Cortex of kidney (tissue), 1 donor: ENCODE measurements at places on chromosomes 6 and 20.

DNA sequence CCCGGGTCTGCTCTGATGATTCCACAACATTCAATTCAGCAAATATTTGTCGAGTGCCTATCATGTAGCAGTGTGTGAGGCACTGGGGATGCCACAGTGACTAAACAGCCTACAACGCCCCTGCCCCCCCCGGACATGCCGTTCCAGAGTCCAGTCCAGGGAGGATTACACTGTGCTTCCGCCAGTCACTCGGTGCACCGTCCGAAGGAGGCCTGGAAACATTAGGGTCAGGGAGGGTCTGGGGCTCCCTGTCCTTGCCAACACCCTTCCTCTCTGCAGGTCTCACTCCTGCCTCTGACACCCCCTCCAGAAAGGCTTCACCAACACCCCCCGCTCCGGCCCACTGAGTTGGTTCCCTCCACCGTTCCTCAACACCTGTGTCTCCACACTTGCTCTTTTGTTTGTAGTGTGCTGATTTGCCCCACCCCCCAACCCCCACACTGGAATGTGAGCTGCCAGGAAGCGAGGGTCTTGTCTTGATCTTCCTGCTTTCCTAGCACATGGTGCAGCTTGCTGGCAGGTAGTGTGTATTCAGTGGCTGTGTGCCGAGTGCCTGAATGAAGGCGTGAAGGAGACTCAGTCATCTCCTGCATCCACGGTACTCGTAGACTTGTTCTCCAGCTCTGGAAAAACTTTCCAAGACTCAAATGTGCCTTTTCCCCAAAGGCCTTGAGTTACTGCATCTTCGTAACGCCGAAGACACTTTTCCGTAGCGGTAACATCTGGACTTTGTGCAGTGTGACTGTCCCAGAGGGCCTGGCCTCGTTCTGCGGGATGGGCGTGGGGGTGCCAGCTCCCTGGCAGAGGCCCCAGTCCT is 150.4 kb downstream of the ZDHHC14 start:
- DNase-seq = no peak

GRCh38 chr6:130981409-130981808 is 81.6 kb downstream of the EPB41L2 start:
- DNase-seq = no peak

DNA sequence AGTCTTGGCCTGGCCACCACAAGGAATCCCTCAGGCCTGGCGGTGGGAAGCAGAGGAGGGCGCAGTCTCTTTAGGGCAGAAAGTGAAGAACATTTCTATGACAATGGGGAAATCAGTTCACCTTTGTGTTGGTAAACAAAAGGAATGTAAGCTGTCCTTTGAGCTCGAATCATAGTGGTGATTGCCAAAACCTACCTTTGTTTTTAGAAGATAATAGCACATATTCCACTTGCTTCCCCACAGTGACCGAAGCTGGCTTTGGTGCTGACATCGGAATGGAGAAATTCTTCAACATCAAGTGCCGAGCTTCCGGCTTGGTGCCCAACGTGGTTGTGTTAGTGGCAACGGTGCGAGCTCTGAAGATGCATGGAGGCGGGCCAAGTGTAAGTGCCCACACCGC is 144.1 kb downstream of the MTHFD1L start:
- DNase-seq = no peak

DNA sequence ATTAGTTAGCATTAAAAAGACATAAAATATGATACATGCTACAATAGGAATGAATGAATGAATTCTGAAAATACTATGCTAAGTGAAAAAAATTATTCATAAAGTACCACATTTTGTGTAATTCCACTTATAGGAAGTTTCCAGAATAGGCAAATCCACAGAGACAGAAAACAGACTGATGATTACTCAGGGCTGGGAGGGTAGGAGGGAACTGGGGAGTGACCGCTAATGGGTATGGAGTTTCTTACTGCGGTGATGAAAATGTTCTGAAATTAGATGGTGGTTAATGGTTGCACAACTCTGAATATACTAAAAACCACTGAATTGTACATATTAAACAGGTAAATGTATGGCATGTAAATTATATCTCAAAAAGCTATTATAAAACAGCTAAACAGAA is 22.6 kb downstream of the FERMT1 start:
- DNase-seq = no peak

DNA sequence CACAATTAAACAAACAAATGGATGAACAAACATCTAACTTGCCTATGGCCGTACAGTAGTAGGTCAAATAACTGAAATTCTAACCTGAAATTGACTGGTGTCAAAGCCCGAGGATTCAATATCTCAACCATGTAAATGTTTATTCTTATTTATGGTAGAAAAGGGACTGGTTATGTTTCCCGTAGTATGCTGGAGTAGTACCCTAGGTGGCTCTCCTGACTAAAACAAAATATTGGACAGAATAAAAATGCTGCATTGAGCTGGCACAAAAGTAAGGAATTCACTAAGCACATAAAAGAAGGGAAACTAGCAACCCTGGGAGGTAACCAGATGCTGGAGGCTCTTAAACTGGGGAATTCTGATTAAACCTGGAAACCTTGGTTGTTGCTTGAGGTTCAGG is 117.1 kb upstream of the PREP start:
- no peak for DNase-seq

DNA sequence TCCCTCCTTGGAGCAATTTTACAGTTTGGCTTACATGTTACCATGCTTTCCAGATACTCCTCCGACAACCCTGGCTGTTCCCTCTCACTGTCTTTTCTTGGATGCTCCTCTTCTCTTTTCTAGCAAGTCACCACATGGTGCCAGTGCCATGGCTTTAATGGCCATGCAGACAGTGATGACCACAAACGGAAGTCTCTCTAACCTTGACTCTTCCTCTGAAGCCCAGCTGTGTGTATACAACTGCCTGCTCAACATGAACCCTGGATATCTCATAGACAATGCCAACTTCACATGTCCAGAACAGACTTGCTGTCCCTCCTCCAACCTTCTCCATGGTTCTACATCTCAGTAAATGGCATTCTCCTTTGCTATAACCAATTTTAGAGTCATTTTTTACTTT is 49.8 kb upstream of the NEDD9 start:
- no peak for DNase-seq

GRCh38 chr6:53179961-53180651 is 31.5 kb upstream of the GCM1 start:
- no peak for DNase-seq

GRCh38 chr6:91476000-91476399 is 889.1 kb upstream of the MAP3K7 start:
- DNase-seq = no peak

DNA sequence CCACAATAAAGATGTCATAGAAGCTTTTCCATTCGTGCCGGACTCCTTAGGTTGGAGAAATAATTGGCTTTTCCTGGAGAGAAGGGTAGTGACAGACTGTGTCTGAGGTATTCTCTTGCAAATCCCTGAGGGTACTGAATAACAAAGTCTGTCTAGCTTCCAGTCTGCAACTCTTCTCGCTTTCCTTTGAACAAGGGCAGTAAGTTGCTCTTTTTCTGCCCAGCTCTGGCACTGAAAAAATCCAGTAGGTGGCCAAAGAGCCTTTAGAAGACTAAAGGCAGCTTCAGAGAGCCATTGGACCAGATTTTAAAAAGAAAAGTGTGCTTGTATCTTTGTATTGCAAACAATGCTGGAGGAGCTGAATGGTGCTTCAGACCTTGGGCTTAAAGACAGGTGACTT is 20.7 kb upstream of the RREB1 start:
- DNase-seq = no peak

DNA sequence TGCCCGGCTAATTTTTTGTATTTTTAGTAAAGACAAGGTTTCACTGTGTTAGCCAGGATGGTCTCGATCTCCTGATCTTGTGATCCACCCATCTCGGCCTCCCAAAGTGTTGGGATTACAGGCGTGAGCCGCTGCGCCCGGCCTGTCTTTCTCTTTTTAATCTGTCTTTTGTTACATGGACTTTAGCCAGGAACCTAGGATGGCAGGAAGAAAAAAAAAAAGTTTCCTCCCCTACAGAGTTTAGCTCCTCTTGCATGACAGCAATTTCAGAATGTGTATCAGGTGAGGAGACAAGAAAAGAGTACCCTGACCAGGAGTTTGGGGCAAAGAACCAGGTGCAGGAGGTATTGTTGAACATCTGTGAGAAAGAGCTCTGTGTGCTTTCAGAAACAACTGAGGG is 21.4 kb upstream of the TXLNB start:
- DNase-seq = no peak

DNA sequence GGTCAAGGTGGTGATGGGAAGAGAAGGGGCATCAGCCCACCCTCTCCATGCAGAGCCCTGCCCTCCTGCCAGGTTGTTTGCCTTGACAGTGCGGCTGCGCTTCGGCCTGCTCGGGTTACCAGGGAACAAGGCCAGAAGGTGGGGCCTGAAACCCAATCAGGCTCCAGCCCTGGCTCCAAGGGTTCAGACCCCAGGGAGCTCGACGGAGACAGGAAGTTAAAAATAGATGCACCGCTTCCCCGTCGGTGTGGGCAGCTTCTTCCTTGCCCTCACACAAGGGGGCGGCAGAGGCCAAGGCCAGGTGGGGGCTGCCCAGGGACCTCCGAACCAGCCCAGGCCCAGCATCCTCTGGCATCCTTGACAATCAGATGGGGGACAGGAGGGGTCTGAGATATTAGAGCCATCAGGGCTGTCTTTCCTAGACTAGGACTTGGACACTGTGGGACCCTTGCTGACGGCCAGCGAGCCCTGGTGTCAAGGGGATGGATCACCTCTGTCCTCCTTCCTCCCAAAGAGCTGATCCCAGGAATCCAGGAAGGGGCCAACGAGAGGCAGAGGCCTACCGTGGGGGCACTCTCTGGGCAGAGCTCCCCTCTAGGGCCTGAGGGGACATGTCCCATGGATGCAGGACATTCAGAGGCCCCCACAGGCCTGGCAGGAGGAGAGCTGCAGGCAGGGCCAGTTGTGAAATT is 65.2 kb downstream of the RIPOR3 start:
- DNase-seq = no peak

DNA sequence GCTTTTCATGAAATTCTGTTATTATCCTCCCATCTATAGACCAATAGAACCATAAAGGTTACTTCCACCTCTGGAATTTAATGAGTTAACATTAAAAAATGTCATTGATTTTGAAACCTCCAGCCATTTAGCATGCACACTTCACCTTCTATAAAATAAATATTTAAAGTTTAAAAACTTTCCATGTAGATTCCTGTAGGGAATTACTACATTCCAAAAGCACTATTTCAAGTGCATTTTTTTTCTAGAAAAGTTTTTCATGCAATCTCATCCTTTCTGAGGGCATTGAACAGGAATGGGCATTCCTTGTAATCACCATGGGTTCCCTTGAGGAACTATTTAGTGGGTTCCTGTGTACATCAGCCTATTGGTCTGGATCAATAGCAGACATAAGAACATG is 253.8 kb upstream of the RIN2 start:
- no peak for DNase-seq

- DNase-seq = no peak
Measured at GRCh38 chr6:25118038-25118437, 161.1 kb upstream of the CARMIL1 start.

- no peak for DNase-seq
Measured at GRCh38 chr6:42565823-42566613, 2.2 kb downstream of the UBR2 start.

- DNase-seq = no peak
Measured at GRCh38 chr6:165266621-165267020, 42.8 kb downstream of the C6orf118 start.

GRCh38 chr6:166382933-166383801 is at the start of gene MPC1:
Gene MPC1 (minus strand): TSS chr6:166382940. CDS start chr6:166382876, 64 bp downstream.
- DNase-seq = peak; percentile 48

DNA sequence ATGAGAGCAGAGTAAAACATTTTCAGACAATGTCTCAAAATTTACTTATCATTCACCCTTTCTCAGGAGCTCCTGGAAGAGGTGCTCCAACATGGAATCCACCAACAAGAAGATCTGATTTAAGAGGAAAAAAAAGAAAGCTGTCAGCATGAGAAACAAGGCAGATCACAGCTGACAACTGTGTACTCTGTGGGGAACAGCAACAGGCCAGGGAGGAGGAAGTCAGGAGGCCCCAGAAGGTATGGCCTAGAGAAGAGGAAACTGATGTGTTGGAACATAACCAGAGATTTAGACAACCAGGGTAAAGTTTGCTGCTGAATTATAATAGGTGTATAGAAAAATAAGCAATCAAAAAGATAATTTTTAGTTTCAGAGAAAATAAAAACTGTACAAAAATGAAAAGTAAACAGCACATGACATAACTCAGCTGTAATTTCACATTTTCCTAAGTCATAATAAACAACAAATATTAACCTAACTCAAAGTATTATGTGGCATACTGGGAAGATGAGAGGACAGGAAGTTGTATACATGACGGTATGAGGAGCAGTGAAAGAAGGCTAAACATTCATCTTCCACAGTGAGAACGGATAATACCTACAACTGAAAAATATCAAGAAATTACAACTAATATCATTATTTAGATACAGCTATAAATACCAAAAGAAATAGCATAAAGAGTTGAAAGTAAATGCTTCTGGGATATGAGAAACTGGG is 113.6 kb upstream of the EMILIN3 start:
- no peak for DNase-seq

- no peak for DNase-seq
Measured at GRCh38 chr20:31663838-31664695, 26.4 kb downstream of the COX4I2 start.

DNA sequence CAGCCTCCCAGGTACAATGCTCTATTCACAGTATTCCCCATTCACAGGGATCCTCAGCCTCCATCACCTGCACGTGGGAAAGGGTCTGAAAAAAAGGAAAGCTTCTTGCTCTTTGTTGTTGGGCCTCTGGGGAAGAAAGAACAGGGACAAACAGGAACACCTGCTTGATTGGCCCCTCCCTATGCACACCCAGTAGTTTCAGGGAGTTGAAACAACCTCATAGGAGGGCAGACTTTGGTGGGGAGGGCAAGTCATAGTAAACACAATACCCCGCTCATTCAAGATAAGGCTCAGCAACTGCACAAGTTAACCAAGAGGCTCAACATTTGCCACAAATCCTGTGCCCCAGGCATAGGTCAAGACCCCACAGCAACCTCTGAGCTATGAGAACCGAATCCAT is 1.7 kb downstream of the GHRH start:
- no peak for DNase-seq

GRCh38 chr6:27148404-27148795 is 99.1 kb upstream of the PRSS16 start:
- DNase-seq = no peak

DNA sequence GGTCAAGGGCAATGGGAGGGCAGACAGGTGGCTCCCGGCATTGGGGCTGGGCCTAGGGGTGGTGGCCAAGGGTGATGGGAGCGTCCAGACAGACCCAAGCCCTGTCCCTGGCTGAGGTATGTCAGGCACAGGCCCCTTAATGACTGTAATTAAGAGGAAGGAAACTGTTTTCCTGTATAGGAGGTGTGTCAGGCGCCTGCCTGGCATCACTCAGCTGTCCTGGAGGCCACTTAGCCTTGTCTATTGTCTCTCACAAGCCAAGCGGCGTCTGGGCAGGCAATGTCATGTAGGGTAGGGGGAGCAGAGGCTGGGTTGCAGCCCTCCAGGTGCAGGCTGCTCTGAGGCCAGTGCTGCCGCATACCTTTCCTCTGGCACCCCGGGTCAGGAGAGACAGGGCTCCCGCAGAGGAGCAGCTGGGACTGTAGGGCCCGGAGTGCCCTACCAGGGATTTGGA is 3.9 kb upstream of the FAM83C start:
- no peak for DNase-seq

- no peak for DNase-seq
Measured at GRCh38 chr6:5809450-5809849, 197.3 kb downstream of the NRN1 start.

- DNase-seq = no peak
Measured at GRCh38 chr20:63091901-63092659, 85.3 kb upstream of the BHLHE23 start.
